ENCODE measurements at places on chromosomes 7 and 10.
A peak's percentile ranks its signal among the peaks of the same experiment; 100 is the strongest.

DNA sequence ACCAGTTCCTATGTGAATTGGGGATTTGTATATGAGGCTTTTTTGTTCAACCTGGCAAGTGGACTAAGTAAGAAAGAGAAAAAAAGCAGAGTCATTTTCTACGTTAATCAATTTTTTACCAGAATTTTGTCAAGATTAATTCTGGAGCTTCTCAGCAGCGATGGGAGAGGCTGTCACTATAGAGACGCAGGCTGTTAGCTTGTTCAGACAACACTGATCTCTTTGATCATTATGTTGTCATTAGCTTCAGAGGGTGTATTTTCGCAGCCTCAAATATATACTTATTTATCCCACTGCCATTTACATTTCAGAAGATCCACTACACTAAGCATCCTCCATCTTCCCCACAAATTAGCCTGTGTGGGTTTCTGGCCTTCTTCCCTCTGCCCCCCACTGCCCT is 196.7 kb upstream of the PFKP start:
- no peaks in the 10 kb centered on the region for H3K27me3 ChIP-seq
- no peak overlapping the region for H3K4me3 ChIP-seq
- no peak for DNase-seq
- no peaks in the 10 kb centered on the region for H3K36me3 ChIP-seq

DNA sequence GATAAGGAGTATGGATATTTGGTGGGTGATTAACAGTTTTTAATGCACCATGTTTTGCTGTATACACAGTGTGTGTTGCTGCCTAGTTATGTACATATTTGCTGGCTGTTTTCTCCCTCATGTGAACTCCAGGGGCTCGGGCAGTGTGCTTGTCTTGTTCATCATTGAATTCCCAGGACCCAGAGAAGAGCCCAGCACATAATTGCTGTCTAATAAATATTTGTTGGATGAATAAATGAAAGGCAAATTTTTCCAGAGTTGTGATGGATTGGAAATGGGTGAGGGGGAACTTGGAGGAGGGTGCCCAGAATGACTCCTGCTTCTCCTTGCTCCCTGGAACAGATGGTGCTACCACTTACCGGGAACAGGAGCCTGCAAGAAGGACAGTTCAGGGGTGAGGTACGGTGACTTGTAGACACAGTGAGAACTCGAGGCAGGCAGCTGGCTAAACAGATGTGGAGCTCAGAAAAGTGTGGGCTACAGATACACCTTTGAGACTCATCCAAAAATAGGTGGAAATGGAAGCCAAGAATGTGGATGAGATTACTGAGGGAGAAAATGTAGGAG is 586.8 kb upstream of the MGMT start:
- H3K4me3 ChIP-seq: no peak overlapping the region
- H3K27ac ChIP-seq: no peak overlapping the region
- H3K36me3 ChIP-seq: 0 out of 2 replicates have a peak, but pooled peaks cover 5% of the 10 kb centered on the region
- no peaks in the 10 kb centered on the region for H3K27me3 ChIP-seq
- H3K4me1 ChIP-seq: no peaks in the 10 kb centered on the region
- no peak for DNase-seq

DNA sequence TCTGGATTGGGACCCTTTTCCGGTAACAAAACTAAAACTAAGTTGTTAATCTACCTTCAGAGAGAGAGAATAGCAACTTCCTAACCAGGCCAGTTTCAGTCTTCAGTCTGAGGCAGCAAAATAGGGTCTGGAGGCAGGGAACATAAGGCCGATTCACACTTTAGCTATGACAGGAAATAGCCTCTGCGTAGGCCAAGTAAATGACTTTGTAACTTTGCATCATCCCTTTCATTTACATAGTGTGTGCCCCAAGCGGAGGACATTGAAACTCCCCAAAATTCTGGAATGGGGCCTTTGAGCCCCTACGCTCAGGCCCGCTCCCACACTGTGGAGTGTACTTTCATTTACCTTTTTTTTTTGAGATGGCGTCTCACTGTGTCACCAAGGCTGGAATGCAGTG is 1.7 kb upstream of the UPP1 start:
- H3K4me1 ChIP-seq: peaks cover 85% of the 10 kb centered on the region
- peaks cover 21% of the 10 kb centered on the region for H3K36me3 ChIP-seq
- peak; percentile 78 for DNase-seq
- H3K27ac ChIP-seq: peak overlapping the region; percentile 95

DNA sequence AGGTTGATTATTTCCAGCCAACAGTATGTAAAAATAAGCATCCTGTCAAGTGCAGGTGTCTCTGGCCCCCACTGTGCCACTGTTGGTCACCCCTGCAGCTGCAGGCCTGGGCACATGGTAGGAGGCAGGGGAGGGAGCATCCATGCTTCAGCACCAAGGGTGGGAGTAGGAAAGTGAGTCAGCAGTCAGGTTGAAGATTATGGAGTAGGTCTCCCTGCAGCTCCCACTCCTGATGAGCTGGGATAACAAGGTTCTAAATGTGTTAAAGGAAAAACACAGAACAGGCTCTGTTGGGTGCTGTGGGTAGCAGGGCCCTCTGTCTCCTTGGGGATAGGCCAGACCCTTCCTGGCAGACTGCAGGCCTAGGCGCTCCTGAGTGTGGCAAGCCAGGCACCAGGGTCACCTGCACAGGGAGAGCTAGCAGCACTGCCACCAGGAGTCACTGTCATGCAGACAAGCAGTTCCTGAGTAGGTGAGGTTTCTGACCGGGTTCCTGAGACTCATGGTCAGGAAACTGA is 59.3 kb downstream of the NUDCD3 start:
- no peak overlapping the region for H3K27ac ChIP-seq
- H3K27me3 ChIP-seq: peaks cover 1% of the 10 kb centered on the region
- peaks cover 20% of the 10 kb centered on the region for H3K36me3 ChIP-seq
- H3K4me3 ChIP-seq: no peak overlapping the region
